C1 segment of cervical spinal cord (tissue), 14 donors: ENCODE measurements at places on chromosomes 1 and 21.

DNA sequence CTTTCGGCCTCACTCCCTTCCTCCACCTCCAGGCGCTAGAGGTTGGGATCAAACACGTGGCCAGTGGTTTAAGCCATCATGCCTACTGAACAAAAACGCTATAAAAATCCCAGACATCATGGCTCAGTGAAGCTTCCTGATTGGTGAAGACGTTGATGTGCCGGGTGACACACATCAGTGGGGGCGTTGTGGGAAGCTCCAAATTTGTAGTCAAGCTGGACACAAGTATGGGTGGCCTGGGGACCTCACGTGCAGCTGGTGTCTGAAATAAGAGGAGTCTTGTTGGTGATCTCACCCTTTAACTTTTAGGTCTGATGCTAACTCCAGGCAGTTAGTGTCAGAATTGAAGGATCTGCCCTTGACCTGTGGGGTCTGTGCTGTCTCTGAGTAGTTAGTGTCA lies 6.7 kb downstream of the CFAP298 start:
- no peak for DNase-seq

DNA sequence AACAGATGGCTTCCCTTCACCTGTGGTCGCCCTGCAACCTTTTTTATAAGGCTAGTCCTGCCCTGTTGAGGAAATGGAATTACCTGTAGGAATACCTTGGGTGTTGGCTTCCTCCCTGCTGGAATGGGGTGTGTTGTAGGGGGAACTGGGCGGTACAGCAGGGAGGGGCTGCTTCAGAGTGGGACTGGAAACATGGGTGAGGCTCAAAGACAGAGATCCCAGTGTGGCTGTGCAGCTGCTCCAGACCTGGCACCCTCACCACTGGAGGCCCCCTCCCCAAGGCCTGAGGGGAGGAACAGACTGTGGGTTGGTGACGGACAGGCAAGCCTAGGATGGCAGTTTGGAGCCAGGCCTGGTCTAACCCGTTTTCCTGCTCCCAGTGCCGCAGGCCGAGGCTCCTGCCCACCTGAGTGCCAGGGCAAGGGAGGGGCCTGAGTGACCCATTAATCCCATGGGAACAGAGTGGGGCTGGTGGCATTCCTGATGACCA lies 4.5 kb downstream of the EFNA3 start:
- DNase-seq = no peak

GRCh38 chr1:36279110-36279788 lies 26.9 kb upstream of the SH3D21 start:
- no peak for DNase-seq

GRCh38 chr1:21337928-21338572 lies 47.8 kb upstream of the ECE1 start:
- no peak for DNase-seq
